CD4-positive, alpha-beta T cell treated with Interleukin-12 subunit alpha and Interleukin-12 subunit beta, for 1 hour (primary cell): ENCODE measurements at places on chromosomes 5 and 9.

- no peak for DNase-seq
Measured at GRCh38 chr5:20291766-20292165, 303.8 kb upstream of the CDH18 start.

GRCh38 chr9:115423646-115424045 lies 305.7 kb upstream of the TNC start:
- DNase-seq: no peak

DNA sequence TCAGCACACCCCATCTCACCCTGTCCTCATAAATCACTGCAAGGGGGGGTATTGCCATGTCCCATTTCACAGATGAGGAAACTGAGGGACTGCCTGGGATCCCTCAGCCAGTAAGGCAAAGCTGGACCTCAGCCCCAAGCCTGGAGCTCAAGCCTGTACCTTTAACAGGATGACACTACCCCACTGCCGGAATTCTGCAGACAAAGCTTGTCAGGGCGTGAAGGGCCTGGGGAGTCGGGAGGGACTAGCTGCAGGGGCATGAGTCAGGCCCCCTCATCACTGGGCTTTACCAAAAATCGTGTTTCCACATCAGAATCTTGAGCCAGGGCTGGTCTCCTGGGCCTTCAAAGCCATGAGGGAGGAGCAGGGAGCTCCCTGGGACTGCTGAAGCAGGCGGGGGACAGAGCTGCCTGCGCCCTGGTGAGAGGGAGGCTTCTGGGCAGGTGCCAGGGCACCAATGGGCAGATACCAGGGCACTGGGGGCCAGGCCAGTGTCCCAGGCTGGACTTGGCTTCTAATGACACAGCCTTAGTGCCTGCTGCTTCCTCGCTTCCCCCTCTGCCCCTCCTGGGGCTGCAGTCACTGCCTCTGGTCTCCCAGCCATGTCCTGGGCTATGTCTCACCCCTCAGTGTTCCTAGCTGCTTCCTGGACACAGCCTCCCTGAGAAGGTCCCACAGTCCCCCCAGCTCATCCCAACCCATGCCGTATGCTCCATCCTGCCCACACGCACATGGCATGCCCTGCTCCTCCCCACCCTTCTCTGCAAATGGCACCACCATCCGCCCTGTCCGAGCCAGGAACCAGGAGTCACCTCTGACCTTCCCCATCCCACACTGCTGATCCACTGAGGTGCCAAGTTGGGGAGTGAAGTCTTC lies 80.7 kb downstream of the LMX1B start:
- DNase-seq: no peak

DNA sequence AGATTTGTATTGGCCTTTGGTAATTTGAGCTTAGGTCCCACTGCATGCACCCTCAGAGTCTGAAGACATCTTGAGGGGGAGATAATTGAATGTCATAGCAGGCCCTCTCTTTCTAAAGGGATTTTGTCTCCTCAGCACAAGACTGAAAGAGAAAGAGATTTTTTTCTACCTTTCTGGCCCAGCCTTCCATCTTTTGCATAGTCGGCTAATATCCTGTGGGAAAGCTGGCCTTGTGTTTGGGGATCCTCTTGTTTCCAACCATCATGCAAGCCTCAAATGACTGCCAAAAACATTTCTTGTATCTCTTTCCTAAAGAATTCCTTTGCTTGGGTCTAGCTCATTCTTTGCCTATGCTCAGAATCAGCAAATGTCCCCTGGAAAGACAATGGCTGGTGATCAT lies 42.0 kb upstream of the CDK5RAP2 start:
- no peak for DNase-seq

DNA sequence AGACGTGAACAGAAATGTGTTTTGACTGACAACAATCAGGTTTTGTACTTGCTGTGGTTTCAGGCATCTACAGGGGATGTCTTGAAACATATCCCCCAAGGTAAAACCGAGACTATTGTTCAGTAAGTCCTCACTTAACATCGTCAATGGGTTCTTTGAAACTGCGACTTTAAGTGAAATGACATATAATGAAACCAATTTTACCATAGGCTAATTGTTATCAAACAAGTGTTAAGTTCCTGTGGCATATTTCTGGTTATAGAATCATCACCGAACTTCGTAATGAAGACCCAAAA lies 16.4 kb upstream of the OMD start:
- DNase-seq: peak; percentile 22

- DNase-seq: no peak
Measured at GRCh38 chr9:128101690-128102089, 25.8 kb downstream of the PTGES2 start.
